ENCODE measurements at places on chromosomes 4 and X. TPM values are rescaled to one million over a fixed set of nuclear protein-coding genes. Genes with fewer than 3 reads are reported as not detected.

DNA sequence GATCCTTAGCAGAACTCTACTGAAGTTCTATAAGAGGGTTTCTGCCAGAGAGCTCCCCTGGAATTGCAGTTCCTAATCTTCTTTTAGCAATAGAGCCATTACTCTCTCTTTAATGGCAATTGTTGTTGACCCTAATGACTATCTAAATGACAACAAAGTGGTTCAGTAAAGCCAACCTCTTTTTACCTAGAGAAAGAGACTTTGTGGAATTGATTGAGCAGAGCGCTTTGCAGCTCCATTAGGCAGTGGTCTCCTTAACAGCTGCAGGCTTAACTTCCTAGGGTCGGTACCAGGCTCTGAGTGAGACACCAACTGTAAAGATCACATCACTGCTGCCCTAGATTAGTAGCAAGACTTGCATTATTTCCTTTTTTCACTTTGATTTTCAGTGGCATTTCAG lies 1472.9 kb upstream of the TENM3 start:
- no peak for ATAC-seq

- no peak for ATAC-seq
Observed at GRCh38 chr4:86991994-86992393, 57.2 kb downstream of the AFF1 start.

- no peak for ATAC-seq
Observed at GRCh38 chrX:132120913-132121312, 6.9 kb downstream of the FRMD7 start.

DNA sequence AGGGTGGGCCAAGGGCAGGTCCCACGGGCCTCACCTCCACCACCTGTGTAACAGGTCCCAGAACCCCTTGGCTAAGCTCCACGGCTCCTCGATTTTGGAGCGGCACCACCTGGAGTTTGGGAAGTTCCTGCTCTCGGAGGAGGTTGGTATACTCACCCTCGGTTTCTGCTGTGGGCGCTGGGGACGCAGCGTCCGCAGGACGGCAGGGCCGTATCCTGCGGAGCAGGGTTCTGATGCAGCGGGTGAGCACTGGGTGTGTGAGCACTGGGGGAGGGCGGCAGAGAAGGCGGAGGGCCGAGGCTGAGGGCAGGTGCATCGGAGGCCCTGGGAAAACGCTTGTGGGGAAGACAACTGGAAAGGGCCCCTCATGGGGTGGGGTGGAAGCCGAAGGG lies 11.0 kb downstream of the ATP5ME start:
- ATAC-seq, result no peak

DNA sequence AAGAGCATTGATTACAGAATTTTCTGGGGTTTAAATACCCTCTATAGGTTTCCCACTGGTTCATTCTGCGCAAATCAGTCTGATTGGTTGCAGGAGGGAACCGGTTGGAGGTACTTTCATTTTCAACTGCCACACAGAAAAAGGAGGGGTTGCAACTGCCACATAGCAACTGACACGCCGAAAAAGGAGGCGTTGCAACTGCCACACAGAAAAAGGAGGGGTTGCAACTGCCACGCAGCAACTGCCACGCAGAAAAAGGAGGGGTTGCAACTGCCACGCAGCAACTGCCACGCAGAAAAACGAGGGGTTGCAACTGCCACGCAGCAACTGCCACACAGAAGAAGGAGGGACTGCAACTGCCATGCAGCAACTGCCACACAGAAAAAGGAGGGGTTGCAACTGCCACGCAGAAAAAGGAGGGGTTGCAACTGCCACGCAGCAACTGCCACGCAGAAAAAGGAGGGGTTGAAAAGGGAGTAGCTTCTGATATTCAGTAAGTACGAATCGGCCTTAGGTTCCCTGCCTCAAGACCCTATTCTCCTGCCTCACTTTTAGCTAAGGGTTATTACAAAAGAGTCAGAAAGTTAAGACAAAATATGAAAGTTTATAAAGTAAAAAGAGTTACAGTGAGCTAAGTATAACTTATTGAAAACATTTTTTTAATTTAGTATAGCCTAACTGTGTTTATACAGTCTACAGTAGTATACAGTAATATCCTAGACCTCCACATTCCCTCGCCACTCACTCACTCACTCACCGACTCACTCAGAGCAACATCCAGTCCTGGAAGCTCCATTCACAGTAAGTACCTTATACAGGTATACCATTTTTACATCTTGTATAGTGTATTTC lies 431.8 kb downstream of the KCTD8 start:
- ATAC-seq, result no peak

- no peak for ATAC-seq
Observed at GRCh38 chrX:32501606-32502005, 709.7 kb downstream of the DMD start.

DNA sequence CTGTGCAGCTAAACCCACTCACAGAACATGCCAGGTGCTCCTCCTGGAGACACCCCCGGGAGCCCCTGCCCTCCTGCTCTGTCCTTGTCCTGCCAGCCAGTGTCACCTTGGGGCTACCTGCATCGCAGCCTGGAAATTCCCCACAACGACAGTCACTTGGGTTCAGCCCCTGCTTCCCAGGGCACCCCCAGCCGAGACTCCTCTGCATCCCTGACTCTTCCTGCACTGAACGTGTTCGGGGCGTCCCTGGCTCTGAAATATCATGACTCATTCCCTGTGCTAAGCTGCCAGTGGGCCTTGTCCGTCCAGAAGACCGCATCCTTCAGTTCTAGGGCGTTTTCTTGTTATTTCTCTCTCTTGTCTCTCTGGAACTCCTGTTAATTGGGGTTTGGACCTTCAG lies 5.8 kb downstream of the CFAP99 start:
- ATAC-seq, result no peak

DNA sequence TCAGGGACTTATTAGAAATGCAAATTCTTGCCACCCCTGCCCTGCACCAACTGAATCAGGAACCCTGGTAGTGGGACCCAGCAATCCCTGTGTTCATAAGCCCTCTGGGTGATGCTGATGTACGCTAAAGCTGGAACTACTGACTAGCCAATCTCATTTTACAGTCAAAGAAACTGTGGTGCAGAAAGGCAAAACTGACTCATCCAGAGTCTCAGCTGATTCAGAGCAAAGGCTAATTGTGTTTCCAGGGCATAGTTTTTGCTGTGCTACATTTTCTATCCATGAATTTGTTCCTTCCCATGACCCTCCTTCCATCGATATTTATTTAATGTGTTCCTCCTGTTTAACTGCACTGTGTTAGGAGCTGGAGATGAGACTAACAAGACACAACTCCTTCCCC lies 207.5 kb downstream of the REPS2 start:
- no peak for ATAC-seq

- ATAC-seq, result no peak
Observed at GRCh38 chr4:77342170-77342810, 185.3 kb downstream of the CCNG2 start.

ACOT9 gene
- total RNA-seq, result 7.2 TPM

SCML2 gene
- total RNA-seq, result 0.64 TPM

OTOP1 gene
- 0.32 TPM for total RNA-seq

MAGED4B gene
- 1.8 TPM for total RNA-seq

F8A3 gene
- total RNA-seq, result 2.3 TPM

INPP4B gene
- total RNA-seq, result 9.7 TPM
